ENCODE measurements at places on chromosomes 7 and 10.

GRCh38 chr7:54541669-54542625 lies at the start of gene VSTM2A:
VSTM2A (plus strand) TSS chr7:54542375; CDS start chr7:54542731, 356 bp downstream.
- DNase-seq = no peak

DNA sequence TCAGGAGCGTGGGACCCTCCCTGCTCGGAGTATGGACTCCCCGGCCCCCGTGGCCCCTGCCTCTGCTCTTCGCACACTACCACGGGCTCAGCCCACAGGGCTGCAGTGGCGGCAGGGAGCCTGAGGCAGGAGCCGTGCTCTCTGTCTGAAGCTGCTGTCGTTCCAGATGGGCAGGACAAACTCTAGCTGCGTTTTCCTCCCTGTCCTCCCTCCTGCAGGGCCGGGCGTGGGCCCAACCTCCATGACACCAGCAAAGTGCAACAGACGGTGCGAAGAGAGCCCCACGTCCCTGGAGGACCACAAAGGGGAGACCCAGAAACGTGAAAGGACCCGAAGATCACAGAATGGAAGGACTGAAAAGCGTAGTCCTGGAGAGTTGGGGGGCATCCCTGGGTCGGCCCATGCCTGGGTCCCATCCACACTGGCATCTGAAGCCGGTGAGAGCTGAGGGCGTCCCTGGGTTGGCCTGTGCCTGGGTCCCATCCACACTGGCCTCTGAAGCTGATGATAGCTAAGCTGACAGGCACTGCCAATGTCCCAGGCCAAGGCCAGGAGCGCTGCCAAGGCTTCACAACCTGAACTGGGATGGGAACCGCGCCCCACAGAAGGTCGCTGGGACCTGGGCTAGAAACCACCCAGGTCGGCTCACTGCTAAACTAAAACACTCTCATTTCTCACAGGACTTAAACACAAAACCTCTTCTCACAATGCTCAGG lies 267.0 kb downstream of the MAD1L1 start:
- no peak for DNase-seq

DNA sequence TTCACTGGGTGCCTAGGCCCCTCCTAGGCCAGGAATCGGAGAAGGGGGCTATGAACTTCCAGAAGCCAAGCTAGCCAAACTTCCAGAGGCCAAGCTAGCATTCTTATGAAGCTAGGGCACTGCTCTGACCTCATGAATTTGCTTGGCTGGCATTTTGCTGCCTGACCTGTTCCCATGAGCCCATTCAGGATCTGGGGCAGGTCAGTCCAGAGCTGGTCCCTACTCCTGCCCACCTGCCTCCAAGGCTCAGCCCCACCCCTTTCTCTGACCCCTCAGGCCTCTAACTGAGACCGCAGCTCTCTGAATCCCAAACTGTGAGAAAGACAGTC lies 1.3 kb upstream of the PPIF start:
- DNase-seq = no peak

DNA sequence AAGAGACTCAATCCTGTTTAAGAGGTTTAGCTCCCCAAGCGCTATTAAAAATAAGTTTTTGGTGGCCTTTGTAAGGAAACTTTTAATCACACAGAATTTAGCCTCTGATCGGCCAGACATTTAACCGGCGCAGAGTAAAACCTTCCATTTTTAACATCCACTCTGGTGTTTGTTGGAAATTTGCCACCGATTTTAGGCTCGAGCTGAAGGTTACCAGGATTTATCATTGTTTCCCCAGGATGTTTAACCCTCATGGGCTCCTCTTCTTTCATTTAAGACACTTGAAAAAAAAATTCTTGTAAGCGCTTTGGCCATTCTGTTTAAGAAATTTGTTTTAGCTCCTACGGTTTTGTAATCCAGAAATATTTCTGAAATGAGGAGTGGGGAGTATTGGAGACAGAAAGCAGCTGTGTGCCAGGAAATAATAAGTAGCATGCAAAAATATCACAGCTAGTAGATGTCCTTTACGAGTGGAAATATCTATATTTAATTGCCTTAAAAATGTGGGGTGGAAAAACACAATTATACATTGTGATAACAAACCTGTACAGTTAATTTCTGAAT lies 3.4 kb downstream of the NEUROD6 start:
- DNase-seq = no peak
